ENCODE measurements at places on chromosomes 6 and 20.

DNA sequence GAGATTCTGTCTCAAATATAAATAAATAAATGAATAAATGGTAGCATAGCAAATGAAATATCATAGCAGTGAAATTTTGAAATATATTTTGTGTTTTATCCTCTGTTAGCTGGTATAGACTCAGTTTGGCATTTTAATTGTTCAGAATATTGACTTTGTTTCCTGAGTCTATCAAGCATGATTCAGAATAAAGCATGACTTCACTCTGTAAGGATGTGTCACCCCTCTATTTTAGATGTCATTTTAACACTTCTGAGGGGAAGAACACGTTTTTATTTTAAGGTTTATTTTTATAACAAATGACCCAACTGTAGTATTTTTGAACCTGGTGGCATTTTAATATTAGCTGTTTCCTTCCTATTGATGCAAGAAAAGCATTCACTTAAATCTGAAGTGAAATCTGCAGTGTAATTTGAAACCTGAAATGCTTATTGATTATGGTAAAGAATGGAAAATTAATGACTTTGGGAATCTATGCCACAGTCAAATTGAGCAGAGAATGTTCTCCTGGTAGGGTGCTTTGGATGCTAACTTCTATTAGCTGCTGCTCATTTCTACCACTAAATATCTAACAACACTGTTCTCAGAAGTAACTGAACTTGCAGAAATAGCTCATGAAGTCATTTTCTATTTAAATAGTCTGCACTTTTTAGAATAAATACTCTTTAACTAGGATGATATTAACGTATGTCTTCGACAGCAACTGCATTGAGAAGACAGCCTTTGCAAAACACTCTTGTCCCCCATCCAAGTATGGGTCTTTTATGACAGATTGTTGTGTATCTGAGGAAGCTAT, 114.2 kb downstream of the SOX4 start:
- no peak for DNase-seq

DNA sequence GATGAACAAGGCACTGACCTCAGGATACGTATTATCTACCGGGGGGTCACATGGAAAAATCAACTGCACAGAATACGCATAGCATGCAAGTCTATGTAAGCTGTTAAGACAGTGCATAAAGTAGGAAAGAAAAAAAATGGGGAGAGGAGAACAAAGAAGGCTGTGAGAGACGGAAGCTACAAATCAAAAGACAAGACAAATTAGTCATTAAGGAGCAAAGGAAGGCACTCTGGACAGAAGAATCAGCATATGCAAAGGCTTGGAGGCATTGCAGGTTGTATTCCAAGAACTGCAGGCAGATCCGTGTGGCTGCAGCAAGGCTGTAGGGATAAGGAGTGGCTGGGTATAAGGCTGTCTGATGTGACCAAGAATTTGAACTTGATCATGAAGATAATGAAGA, 89.0 kb downstream of the NRSN1 start:
- DNase-seq = no peak

DNA sequence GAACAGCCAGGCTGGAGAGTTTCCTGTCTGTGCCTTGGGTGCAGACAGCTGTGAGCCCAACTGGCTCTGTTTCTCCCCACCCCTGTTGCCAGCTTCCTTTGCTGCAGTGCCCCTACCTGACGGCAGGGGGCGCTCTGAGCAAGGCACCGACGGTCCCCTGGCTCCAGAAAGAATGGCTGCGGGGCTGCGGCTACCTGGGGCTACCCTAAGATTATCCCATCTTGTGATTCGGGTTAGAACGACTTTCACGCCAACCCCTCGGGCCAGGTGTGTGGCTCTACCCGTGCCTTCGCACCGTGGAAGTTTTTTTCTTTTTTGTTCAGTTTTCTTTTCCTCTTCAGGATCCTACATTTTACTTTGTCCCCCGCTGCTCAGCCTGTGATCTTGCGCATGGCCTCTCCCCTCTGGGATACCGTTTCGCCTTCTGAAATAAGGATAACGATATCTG, 33.4 kb upstream of the AAR2 start:
- peak; percentile 52 for DNase-seq

DNA sequence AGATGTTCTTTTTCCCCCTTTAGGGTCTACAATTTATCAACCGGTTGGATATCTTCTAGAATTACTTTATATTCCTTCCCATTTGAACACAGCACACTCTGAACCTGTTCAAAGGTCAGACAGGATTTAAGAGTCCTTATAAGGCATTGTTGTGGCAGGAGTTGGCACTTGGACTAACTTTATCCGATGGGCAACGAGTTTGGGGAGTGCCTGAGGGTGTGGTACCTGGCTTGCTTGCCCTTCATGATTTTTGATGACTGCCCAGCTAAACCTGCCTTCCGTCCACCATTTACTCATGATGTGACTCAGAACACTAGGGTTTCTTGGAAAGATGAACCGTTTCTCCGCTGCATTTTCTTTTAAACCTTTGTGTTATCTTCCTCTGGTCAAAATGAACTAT, 285.2 kb downstream of the FOXC1 start:
- no peak for DNase-seq

DNA sequence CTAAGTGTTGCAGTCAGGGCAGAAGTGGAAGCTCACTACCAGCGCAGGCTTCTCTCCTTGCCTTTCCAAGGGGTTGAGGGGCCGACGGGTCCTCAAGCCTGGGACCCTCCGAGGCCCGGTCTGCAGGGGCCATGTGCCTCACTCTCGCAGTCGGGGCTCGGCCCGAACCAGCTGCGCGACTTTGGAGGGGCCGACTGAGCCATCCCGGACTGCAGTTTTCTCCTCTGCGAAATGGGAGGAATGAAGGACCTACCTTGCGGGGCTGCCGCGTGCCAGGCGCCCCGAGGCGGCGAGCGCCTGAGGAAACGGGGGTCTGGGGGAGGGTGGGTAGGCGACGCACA, 5.6 kb downstream of the LZTS3 start:
- no peak for DNase-seq

GRCh38 chr20:58277578-58278472, 31.7 kb upstream of the RAB22A start:
- DNase-seq = no peak

DNA sequence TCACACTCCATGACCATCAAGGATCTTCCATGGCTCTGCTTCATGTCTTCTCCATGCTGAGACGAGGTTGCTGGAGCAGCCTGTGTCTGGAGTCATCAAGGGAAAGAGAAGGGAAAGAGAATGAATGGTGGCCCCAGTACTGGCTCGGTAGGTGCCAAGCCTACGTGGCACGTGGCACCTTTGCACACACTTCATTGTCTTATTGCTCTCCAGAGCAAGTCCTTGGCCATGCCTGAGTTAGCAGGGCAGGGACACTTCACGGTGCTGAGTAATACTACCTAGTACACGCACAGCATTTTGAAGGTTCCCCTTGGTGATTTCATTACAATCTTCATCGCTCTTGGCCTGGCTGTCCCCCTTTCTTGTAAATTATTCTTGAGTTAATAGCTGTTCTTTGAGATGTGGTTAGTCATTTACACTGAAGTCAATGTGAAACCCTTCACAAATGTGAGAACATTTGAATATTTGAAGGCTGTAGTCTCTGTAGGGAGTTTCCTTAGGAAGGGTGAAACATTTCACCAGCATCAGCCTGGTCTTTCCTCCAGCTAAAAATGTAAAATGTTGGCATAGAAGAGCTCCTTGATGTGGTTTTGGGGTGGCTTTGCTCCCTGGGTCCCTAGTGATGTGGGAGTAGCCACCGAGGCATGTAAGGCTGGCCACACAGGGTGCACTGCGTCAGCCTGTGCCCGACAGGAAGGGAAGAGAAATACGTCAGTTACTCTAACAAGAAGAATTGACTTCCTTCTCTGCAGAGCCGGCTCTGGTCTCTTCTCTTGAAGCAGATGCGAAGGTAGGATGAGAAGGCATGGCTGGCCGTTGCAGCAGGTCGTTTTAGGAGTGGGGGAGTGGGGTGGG, at the start of gene SYTL3:
SYTL3 (plus strand) TSS at position 766 of the 855 bp plus-strand sequence. CDS start 13,215 bp downstream, outside the sequence.
- DNase-seq = peak; percentile 79

GRCh38 chr6:150118203-150118602, 24.6 kb upstream of the PPP1R14C start:
- DNase-seq = no peak
